H4 (cell line): ENCODE measurements at places on chromosomes 12 and 14. TPM values are rescaled to one million over a fixed set of nuclear protein-coding genes. Genes with fewer than 3 reads are reported as not detected.

PTPRO gene
- total RNA-seq = 1.2 and 1.7 TPM in 2 replicates

GRCh38 chr12:20044351-20044750 lies 324.0 kb upstream of the PDE3A start:
- no peak for DNase-seq

OR6C2 gene
- total RNA-seq = not detected in 2 replicates

- DNase-seq = no peak
Observed at GRCh38 chr14:65465584-65465983, 53.1 kb downstream of the FUT8 start.

MMP17 gene
- total RNA-seq = 5.0 and 14.1 TPM in 2 replicates

FBXO21 gene
- 33.7 and 38.3 TPM in 2 replicates for total RNA-seq

GRCh38 chr14:46490238-46490685 lies 161.3 kb downstream of the RPL10L start:
- DNase-seq = peak; percentile 45

- DNase-seq = no peak
Observed at GRCh38 chr12:108559748-108560147, 1.2 kb downstream of the SART3 start.

DNA sequence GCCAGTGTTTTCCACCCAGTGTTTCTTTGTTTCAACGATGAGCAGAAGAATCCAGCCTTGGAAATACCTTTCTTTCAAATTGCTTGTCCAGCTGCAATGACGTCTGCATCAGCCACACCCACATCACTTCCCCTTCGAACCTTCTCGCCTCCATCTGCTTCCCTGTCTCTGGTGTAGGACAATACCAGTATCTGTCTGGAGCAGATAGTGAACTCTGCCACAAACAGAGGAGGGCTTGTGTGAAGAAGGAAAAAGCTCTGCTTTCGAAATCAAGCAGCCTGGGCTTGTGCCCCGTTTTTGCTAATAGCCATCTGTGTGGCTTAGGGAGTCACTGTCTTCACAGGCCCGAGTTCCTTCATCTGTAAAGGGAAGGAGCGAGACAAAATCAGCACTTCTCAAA lies 415.4 kb downstream of the ZFP36L1 start:
- DNase-seq = no peak

DHRS4L2 gene
- 5.5 and 12.0 TPM in 2 replicates for total RNA-seq

GRCh38 chr12:22410486-22410885 lies 76.0 kb upstream of the ST8SIA1 start:
- DNase-seq = no peak

DNA sequence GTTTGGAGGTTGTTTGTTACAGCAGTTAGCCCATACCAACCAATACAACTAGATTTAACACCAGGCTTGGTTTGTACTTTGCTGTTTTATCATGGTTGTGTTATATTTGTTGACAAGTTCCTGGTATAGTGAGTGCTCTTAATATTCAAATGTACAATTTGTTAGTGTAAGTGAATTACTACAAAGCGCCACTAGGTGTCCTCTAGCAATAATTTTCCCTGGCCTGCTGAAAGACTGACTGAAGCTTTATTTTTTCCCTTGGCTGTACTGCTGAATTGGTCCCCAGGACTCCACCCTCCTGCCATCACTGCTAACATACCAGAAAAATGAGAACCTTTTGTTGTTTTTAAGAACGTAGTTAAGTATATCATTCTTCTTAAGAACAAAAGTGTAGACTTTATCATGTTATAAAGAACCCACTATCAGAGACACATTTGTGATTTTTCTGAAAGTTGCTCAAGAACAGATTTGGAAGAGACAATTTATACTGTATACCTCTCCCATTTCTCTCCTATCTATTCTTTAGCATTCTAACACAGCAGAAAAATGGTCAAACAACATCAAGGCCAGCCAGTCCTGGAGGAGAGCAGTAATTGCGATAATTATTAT lies 75.3 kb upstream of the FAR2 start:
- DNase-seq = peak; percentile 34

DNA sequence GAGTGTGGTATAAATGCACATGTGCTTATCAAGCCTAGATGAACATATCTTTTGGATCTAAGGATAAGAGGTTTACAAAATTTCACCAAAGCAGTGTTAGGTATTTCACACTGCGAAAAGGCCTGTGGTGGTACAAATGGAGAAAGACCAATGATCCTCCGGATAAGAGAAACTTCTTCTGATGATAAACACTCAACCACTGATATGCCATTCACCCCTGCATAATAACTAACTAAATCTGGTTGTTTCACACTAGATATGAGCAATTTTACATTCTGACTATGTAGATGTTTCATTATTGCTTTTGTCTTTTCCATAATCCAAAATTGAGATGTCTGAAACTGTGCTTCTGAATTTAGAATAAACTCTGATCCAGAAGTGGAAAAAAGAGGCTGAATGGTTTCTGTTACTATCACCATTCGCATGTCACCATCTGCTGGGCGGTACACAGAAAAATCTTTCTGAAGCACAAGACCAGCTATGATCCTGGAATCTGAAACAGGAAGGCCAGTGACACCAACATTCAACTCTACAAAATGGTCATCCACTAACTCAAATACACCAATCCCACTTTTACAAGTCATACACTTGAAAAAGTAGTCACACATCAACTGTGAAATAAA lies 1.3 kb downstream of the BBS10 start:
- DNase-seq = peak; percentile 49

DNA sequence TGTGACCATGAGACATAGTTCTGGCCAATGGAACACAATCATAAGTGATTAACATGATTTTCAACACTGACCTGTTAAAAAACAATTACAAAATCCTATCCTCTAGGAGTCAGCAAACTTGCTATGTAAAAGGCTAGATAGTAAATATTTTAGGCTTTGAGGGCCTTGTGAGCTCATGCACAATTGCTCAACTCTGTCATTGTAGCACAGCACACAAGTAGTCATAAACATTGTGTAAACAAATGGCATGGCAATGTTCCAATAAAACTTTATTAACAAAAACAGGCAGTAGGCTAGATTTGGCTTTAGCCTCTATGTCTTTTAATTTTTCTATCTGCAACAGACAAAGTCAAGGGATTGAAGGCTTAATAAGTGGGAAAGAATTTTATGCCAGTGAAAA lies 350.7 kb downstream of the C12orf50 start:
- DNase-seq = peak; percentile 43

- DNase-seq = no peak
Observed at GRCh38 chr12:113284751-113285150, 50.2 kb downstream of the SLC8B1 start.

GRCh38 chr14:48430805-48431204 lies 755.4 kb upstream of the MDGA2 start:
- DNase-seq = no peak

DNA sequence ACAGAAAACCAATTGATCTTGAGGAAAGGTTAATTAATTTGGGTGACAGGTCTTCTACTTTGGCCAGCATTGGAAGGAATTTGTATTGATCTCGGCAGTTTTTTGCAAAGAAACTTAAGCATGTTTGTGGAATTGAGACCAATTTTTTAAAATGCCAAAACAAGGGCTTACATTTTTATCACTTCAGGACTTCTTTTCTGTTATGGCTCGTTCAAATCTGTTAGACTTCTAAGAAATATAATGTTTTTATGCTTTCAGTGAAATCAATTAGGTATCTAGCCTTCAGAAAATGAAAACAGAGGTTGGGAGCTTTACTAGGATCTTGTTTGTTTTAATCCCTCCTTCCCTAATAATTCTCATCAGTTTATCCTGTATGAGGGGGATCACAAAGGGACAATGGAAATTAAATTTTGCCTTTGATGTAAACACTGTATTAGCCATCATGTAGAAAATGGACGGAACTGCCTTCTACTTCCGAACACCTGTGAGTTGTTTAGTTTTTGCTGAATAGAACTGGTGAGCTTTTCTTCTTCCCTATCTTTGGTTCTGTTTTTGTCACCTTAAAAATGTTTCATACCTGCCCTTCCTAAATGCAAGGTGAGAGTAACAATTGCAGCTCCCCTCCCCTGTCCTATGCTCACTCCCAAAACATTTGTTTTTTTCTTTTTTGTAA lies 7.8 kb downstream of the FOXA1 start:
- DNase-seq = no peak

- peak; percentile 9 for DNase-seq
Observed at GRCh38 chr14:24843494-24843893, 206.5 kb downstream of the STXBP6 start.

CNTN1 gene
- 3.7 and 4.4 TPM in 2 replicates for total RNA-seq

DNA sequence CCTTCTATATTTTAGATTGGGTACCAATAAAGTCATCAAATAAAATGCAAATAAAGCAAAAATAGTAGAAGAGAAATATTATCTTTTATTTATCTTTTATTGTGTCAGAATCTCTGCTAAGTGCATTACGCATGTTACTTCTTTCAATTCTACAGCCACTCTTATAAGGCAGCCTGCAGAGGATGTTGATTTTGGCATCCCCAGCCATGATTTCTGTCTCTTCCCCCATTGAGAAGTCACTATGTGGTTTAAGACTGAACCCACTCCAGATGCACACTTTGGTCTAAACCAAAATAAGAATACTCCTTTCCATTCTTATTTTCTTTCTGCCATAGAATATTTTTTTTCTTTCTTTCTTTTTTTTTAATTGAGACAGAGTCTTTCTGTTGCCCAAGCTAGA lies 56.0 kb upstream of the ACSS3 start:
- no peak for DNase-seq

SOAT2 gene
- 0.06 TPM in 1 of 2 replicates, not detected in the other for total RNA-seq

DNA sequence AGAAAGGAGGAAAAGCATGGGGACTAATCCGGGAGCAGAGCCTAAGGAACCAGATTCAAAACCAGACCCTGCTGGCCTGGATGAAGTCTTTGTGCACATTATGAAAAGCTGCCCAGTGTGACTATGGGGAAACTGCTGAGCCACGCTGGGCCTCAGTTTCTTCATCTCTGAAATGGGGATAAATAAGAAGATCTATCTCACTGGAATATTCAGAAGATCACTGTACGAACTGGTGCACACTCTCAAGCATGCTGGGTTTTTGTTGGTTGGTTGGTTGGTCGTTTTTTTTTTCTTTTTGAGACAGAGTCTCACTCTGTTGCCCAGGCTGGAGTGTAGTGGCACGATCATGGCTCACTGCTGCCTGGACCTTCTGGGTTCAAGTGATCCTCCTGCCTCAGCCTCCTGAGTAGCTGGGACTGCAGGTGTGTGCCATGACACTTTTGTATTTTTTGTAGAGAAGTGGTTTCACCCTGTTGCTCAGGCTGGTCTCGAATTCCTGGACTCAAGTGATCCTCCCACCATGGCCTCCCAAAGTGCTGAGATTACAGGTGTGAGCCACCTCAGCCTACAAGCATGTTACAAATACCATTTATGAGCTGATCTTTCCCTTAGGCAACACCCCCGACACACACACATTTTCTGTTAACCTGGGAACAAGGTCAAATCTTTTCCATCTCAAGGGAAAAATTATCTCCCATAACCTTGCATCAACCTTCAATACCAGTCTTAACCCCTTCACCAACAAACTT lies 33.4 kb upstream of the CORO1C start:
- no peak for DNase-seq

- DNase-seq = no peak
Observed at GRCh38 chr12:75563351-75563750, 51.9 kb upstream of the KRR1 start.
